NCI-H460 (cell line): ENCODE measurements at places on chromosomes 7 and 10.

DNA sequence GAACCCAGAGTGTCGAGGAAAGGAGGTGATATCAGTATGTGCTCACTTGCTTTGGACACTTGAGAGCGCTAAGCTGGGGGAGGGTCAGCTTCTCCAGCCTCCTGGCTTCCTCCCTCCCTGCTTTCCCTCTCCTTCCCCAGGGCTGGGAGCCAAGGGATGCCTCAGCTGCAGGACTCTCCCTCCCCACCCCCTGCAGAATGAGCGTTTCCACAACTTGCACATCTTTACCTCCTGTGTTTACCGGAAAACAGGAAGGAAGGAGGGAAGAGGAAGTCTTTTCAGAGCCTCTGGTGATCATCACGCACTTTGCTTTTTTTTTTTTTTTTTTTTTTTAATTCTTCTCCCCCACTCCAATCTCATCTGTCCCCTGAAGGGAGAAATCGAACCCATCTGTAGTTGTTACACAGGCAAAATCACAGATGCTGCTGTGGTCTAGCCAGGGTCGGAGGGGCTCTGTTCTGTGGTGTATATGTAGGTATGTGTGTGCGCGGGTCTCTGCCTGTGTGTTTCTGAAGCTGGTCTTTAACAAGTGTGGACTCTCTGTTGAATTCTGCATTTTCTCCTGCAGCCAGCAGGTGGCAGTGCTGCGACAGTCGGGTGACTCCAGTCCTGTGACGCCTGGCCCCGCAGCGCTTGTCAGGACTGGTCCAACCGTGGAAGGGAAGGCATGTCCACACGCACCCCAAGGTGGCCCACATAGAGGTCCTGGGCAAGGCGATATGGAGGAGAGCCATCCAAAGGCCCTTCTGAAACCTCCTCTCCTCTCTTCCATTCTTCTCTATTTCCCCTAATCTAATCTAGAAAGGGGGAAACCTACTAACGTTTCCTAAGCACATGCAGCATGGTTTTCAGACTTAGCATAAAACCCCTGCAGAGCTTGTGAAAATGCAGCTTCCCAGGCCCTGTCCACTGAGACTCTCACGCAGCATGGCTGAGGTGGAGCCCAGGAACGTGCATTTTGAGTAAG lies 257.6 kb downstream of the PLXNA4 start:
- DNase-seq, result peak; percentile 75

DNA sequence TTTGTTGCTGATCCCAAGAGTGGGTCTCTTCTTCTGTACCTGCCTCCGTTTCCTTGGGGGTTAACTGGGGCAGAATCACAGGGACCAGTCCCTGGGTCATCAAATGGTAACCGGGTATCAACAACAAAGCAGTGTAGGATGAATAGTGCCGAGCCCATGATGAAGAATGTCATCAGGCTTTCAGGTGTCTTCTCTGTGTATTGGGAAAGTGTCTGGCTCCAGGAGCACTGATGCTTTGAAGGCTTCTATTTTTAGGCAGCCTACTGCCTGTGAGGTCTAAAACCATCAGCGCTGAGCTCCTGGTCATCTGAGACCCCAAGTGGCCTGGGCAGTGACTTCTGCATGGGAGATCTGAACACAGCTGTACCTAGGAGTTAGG lies 48.2 kb upstream of the SHH start:
- DNase-seq, result no peak

DNA sequence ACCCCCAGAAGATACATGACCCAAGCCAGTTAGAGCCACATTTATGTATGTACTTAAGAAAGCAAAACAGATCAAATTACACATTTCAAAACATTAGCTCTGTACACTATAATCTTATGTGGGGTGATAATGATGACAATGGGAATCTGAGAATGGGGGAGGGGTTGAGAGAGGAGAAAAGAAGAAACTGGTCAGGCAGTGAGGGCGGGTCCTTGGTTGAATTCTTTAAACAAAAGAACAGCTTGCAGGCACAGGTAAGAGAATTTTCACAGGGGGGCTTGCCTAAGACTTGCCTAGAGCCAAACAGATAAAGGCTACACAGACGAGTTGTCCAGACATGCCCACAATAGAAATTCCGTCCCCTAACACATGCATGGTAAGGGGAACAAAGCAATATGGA lies 76.8 kb upstream of the PTER start:
- no peak for DNase-seq

DNA sequence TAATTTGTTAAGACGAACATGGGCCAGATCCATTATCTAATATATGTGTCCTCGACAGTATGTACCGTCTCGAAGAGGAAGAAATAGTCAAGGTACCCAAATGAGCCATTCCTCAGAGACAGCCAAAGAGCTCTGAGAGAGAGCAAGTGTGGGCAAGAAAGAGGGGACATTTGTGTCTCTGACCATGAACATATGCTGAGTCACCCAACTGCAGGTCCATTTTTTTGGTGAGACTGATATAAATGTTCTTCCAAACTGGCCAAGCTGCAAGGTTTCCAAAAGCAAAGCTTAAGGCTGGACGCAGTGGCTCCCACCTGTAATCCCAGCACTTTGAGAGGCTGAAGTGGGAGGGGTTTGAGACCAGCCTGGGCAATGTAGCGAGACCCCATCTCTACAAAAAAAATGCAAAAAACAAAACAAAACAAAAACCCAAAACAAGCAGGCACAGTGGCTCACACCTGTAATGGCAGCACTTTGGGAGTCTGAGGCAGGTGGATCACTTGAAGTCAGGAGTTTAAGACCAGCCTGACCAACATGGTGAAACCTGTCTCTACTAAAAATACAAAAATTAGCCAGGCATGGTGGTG lies 26.0 kb upstream of the ATXN7L1 start:
- no peak for DNase-seq

DNA sequence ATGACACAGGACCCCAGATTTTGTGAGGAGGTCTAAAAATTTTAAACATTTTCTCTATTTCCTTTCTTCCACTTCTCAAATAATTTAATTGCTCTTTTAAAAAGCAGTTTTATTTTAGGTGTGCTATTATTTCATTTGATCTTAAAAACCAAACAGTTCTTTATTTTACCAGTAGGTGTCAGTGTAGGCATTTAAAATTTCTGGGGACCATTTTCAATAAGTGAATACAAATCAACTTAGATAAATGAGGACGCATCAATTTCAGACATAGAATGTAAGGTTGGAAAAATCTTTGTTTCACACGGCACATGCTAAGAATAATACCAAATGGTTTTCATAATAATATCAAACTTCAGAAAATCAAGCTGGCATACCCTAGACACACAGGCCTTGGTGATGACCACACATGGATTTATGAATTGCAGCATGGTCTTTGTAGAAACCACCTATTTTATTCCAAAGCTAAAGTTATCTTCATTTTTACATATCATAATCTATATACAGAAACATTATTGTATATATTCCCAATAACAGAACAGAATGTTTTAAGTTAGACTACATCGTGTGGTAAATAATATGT lies 127.6 kb upstream of the SLC26A5 start:
- DNase-seq, result peak; percentile 45

DNA sequence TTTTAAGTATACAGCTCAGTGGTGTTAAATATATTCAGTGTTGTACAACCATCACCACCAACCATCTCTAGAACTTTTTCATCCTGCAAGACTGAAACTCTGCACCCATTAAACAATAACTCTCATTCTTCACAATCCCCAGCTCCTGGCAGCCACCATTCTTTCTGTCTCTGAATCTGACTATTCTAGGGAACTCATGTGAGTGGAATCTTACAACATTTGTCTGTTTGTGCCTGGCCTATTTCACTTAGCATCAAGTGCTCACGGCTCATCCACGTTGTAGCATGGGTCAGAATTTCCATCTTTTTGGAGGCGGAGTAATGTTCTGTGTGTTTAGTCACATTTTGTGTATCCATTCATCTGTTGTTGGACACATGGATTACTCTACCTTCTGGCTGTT lies 40.8 kb upstream of the PFKFB3 start:
- no peak for DNase-seq

- DNase-seq, result no peak
Measured at GRCh38 chr10:53325066-53325465, 552.5 kb upstream of the MBL2 start.

DNA sequence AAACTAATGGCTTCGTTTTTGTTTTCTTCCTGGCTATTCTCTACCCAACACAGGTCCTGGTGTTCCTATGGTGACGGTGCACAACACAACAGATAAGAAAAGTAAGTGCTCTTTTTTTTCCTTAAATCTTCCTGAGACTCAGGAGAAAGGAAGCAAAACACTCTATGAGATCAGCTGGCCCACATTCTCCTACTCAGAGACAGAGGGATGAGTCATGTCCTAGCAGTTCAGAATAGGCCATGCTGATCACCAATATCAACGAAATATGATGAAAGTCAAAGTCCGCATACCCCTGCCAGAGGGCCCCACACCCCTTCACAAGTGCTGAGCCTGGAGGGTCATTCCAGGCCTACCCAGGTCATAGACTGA lies 149.2 kb downstream of the PAXIP1 start:
- no peak for DNase-seq

DNA sequence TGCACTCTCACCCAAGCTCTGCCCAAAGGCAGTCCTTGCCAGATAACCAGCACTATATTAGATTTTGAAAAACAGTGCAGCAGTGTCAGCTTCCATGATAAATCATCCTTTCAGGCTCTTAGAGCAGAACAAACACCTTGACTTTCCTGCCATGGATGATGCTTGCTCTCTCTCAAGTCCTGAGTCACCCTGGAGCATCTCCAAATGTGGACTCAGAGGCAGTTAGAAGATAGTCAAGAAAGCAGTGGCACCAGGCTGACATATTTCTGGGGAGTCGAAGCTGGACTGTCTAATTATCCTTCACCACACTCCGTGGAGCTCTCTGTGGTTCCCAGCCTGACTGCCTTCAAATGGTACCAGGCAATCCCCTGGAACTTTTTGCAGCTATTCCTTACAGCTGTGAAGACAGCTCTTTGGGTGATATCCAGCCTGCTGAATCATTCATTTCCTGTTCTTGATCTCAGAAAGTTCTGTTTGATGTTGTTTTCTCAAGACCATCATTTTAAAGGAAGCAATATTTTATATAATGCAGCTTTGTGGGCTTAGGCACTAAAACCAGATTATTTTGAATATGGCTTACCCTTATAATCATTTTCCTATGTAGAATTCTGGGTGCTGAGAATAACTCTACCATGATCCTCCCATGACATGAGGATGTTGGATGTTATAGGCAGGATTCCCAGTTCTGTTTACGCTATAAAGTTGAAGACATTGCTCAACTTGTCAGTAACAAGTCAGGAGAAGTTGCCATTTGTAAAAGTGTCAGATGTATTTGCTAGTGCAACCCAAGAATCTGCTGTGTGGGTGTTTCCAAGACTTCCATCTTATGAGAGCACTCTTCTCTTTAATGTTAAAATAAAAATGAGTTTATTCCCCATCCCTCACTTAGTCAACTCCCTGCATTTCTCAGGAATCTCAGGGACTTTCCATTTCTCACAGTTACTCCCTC lies 233.8 kb downstream of the C7orf25 start:
- no peak for DNase-seq

DNA sequence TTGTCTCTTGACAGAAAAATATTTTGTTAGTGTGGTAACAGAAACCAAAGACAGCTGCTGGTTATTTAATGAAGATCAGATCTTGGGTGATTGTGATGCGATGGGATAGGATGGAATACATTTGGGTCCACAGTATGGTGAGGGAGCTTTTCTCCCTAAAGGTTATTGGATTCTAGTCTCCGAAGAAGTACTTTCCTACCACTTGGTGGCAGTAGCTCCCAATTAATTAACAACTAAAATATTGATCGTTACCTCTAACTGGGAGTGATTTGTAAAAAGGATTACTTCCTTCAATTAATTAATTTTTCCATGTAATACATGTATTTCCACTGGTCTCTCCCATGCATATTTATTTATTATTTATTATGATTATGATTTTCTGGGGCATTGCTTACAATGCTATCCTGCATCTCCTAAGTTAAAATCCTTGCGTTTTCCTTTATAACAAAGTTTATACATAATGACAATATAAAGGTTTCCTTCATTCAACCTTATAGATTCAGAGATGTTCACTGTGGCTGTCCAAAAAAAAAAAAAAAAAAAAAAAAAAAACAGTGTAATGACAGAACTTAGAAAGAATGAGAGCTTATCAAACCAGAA lies 25.6 kb downstream of the TMEM196 start:
- peak; percentile 62 for DNase-seq

DNA sequence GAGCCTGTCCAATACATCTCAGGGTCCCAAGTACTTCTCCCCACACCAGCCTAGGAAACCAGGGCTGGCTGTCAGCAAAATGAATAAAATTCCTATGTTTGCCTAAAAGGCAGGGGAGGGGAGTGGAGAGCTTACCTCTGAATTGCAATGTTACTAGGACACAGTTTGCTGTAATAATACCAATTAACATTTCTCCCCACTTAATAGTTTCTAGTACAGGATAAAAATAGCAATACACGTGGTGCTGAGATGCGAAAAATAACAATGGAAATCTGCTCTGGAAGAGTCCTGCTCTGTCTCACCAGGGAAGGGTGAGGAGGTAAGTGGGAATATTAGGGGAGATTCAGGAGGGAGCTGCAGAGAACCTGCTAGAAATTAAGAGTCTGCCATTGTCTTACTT lies 112.3 kb downstream of the PLXNA4 start:
- no peak for DNase-seq

GRCh38 chr7:111324776-111325175 lies 233.8 kb downstream of the LRRN3 start:
- DNase-seq, result no peak

DNA sequence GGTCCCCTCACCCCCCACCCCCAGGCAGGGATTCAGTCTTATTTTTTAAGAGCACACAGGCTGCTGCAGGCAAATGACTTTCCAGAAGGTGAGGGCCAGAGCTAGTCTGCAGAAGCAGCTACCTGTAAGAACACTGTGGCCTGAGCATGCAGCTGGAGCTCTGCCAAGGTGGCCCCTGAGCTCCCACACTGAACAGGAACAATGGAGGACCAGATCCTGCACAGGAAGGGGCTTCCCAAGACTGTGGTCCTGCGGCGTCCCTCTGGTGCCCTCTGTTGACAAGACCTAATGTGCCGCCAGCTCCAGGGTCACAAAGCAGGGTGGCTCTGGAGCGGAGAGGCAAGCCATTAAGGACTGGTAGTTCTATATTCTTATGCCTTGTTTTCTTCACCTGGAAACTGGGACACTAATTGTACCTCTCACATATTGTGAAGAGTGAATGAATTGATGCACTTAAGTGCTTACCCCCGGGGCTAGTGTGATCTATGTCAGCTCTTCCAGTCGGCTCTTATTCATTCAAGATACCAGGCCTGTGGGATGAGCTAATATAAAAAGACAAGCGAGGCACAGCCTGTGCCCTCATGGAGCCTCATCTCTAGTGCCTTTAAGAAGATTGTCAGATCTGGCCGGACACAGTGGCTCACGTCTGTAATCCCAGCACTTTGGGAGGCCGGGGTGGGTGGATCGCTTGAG lies 8.0 kb upstream of the BEND7 start:
- peak; percentile 26 for DNase-seq
